Mucosa of gallbladder (tissue), 1 donor: ENCODE measurements at places on chromosomes 4 and X. TPM values are rescaled to one million over a fixed set of nuclear protein-coding genes. Genes with fewer than 3 reads are reported as not detected.

DNA sequence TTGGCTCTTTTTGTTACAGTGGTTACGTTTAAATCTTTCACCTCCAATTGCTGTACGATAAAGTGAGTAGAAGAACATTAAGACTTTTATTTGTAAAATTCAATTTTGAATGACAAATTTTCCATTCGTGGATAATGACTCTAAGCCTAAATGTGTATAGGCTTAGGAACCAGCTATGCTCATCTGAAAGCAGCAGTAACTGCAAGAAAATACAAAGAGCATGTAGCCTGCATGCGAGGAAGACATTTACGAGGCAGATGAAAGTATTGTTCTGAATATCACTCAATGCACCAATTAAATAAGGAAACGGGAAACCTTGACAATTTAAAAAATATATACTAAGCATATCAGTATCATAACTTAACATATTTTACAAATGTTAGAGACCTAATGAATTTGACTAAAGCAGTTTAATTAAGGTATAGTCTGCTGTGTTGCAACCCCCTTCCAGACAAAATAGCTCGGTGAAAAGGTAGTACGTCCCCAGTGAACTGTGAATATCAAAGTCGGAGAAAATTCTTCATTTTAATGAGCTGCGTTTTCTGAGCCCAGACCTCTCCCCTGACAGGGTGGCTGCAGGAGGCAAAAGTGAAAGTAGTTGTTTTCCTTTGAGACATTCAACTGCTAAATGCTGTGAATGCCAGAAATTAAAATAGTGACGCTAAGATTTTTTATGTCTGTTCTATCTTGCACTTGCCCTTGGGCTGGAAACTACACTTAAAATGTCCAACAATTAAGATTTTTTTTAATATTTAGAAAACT is 1236.5 kb upstream of the TENM3 start:
- no peak for DNase-seq

DNA sequence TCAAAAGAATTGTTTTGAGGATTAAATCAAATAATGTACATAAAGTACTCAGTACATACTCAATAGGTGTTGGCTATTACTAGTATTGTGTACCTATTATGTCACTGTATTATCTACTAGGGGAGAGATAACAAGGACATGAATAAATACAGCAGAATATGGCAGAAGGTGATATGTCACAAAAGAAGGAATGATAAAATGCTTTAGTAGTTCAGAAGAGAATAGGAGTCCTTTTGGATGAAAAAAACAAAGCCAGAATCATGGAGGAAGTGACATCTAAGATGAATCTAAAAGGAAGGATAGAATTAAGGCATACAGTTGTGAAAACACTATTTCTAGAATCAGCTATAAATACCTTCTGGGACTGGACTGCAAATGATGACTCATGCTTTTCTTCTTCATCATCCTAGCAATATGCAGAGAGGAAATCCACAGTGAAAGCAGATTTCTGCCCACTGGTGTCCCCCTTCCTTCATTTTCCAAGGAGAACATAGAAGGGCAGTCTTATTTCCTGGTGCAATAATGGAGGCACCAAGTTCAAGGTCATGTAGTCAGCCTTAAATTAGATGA is 98.7 kb downstream of the GLUD2 start:
- DNase-seq = no peak

DNA sequence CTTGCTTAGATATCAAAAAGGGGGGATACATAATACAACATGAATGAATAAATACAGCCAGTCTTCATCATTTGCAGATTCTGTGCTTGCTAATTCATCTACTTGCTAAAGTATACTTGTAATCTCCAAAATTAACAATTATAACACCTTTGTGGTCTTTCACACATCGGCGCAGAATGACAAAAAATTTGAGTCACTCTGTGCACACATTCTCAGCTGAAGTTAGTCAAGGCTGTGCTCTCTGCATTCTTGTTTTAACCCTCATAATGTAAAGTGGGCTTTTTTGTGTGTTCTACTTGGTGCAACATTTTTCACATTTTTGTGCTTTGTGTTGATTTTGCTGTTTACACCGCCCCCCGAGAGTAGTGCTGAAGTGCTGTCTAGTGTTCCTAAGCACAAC is 65.8 kb upstream of the GPRIN3 start:
- DNase-seq = no peak

RPS6KA6 gene
- total RNA-seq = 7.7 TPM

- no peak for DNase-seq
Observed at GRCh38 chr4:98951710-98952109, 22.8 kb upstream of the EIF4E start.

GRCh38 chr4:159922119-159922518 is 819.2 kb downstream of the RAPGEF2 start:
- DNase-seq = no peak

DNA sequence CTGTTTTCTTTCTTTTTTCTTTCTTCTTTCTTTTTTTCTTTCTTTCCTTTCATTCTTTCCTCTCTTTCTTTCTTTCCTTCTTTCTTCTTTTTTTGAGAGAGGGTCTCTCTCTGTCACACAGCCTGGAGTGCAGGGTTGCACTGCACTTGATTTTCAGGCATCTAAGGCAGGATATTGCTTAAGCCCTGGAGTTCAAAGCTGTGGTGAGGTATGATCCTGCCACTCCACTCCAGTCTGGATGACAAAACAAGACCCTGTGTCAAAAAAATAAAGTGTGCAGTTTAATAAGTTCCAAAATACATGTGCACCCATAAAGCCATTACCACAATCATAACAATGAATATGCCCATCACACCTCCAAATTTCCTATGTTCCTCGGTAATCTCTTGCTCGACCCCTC is 10.6 kb upstream of the ZNF718 start:
- DNase-seq = no peak

DNA sequence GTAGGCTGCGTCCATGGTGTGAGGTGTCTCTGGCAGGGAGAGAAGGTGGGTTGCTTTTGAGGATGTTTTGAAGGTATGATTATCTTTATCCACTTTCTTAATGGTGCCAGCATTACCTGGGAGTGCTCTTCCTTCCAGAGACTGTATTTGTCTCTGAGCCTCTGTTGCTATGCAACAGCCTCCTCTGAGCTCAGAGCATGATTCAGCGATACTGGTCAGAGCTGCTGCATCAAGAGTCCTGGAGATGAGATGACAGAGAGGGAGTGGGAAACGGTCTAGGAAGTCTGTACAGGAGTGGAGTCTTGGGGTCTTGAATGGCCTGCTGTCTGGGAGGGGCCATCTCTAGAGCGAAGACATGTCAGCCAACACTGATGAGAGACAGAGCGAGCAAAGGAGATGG is 104.4 kb upstream of the RAB40AL start:
- DNase-seq = no peak

TDO2 gene
- total RNA-seq = 2.4 TPM
